ENCODE measurements at places on chromosomes 7 and 10. TPM values are rescaled to one million over a fixed set of nuclear protein-coding genes. Genes with fewer than 3 reads are reported as not detected.

The MNX1 gene
- total RNA-seq: not detected

The PAPOLB gene
- total RNA-seq: 0.98 TPM

The ADAM22 gene
- 8.5 TPM for total RNA-seq

The TMEM236 gene
- total RNA-seq: 0.49 TPM

The SNX10 gene
- 7.0 TPM for total RNA-seq

The LLCFC1 gene
- total RNA-seq: not detected

The TFAM gene
- total RNA-seq: 28.1 TPM

The SFTPA1 gene
- 6.3 TPM for total RNA-seq

The TRA2A gene
- 97.9 TPM for total RNA-seq

The ZNF804B gene
- not detected for total RNA-seq

The POLR2J2 gene
- total RNA-seq: 20.6 TPM

Measured in sciatic nerve (tissue), 2 donors.